HepG2 (cell line): ENCODE measurements at places on chromosomes 6 and 20. TPM values are rescaled to one million over a fixed set of nuclear protein-coding genes. Genes with fewer than 3 reads are reported as not detected.

- H3K27me3 ChIP-seq = no peaks in the 10 kb centered on the region
- peak; percentile 79 for DNase-seq
- no peak overlapping the region for H3K4me3 ChIP-seq
Observed at GRCh38 chr20:38084425-38084951, 50.9 kb downstream of the RPRD1B start.

GRCh38 chr6:2876210-2877056 lies 26.7 kb downstream of the SERPINB9 start:
- H3K36me3 ChIP-seq = no peaks in the 10 kb centered on the region
- peak overlapping the region; percentile 83 for H3K27ac ChIP-seq
- peaks cover 48% of the 10 kb centered on the region for H3K4me1 ChIP-seq
- H3K27me3 ChIP-seq = no peaks in the 10 kb centered on the region
- peak overlapping the region; percentile 79 for H3K4me3 ChIP-seq

DNA sequence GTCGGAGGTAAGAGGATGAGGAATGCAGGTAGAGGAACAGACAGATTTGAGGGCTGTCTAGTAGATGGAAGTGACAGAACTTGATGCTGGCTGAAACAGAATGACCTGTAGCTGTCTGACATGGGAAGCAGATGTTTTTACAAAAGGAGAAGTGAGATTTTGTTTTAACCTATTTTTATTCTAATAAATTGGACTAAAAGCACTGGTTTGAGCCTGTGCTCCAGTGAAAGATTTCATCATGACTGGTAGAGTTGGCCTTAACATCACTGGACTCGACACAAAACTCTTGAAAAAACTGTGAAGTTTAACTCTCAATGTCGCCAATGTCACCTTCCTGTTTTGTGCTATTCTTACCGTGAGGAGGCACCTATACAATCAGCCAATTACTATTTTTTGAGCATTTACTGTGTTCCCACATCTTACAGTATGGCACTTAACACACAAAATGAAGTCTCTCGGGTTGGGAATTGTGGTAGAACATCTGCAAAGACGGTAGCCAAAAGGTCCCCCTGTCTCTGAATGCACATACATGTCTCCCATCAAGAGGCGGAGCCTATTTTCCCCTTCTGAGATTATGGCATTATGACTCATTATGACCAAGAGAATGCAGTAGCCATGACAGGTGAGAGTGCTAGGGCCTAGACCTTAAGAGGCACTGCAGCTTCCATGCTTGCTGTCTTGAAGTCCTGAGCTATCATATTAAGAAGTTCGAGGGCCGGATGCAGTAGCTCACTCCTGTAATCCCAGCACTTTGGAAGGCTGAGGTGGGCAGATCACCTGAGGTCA lies 93.2 kb downstream of the FOXF2 start:
- no peaks in the 10 kb centered on the region; the same call in 1 of the 2 replicates for H3K27me3 ChIP-seq
- H3K4me1 ChIP-seq = no peaks in the 10 kb centered on the region
- H3K27ac ChIP-seq = no peak overlapping the region
- H3K4me3 ChIP-seq = no peak overlapping the region
- no peak for DNase-seq

- H3K36me3 ChIP-seq = peaks cover 35% of the 10 kb centered on the region
- peaks cover 95% of the 10 kb centered on the region for H3K4me1 ChIP-seq
- H3K27me3 ChIP-seq = no peaks in the 10 kb centered on the region
- no peak overlapping the region for H3K4me3 ChIP-seq
Observed at GRCh38 chr20:38932457-38933120, 6.4 kb downstream of the FAM83D start.

DNA sequence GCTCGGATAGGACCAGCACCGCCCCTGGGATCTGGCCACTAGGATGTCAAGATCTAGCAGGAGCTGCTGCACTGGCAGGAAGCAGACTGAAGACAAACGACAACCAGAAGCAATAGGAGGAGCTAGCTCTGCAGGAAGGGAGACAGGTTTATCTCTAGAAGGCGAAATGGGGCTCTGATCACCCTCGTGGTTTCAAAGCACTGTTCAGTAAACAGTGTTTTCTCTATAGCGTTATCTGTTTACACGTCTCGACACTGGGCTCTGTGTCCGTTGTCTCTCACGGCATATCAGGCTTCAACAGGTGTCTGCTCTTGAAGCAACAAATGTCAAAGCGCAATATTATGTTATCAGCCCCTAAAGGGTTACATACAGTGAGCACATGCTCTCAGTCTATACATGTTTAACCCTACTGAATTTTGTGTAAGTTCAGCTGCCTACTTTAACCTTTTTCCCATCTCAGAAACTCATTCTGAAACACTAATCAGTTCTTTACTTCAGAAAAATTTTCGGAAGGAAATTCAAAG lies 23.8 kb downstream of the TMEM14B start:
- no peaks in the 10 kb centered on the region for H3K27me3 ChIP-seq
- DNase-seq = no peak
- H3K36me3 ChIP-seq = peaks cover 5% of the 10 kb centered on the region; the same call in 1 of the 2 replicates
- no peaks in the 10 kb centered on the region for H3K4me1 ChIP-seq
- no peak overlapping the region for H3K27ac ChIP-seq

DNA sequence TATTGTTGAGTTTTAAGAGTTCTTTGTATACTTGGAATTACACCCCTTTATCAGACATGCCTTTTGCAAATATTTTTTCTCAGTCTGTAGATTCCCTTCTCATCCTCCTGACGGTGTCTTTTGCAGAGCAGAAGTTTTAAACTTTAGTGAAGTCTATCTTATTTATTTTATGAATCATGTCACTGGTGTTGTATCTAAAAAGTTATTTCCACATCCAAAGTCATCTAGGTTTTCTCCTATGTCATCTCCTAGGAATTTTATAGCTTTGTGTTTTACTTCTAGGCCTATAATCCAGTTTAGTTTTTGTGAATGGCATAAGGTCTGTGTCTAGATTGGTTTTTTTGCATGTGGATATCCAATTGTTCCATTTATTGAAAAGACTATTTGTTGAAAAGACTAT lies 271.3 kb downstream of the KIF16B start:
- no peaks in the 10 kb centered on the region for H3K36me3 ChIP-seq
- no peak for DNase-seq
- no peak overlapping the region for H3K27ac ChIP-seq
- no peaks in the 10 kb centered on the region for H3K4me1 ChIP-seq
- H3K27me3 ChIP-seq = no peaks in the 10 kb centered on the region

DNA sequence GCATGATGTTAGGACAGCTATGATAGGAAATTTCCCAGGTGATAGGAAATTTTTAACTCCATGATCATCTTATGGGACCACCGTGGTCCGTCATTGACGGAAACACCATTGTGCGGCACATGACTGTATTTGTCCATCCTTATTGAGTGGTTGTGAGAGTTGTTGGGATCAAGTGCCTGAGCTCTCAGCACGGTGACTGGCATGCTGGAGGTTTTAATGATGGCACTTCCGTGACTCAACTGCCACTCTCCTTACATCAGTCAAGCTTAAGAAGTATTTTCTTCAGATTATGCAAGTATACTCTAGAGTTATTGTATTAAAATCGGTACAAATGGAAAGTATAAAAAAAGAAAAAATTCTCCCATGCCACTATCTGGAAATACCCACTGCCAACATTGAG lies 20.7 kb downstream of the PBOV1 start:
- H3K27ac ChIP-seq = no peak overlapping the region
- H3K4me1 ChIP-seq = no peaks in the 10 kb centered on the region
- no peak overlapping the region for H3K4me3 ChIP-seq
- H3K36me3 ChIP-seq = no peaks in the 10 kb centered on the region
- no peaks in the 10 kb centered on the region for H3K27me3 ChIP-seq

- peak overlapping the region; percentile 44 for H3K4me3 ChIP-seq
- H3K36me3 ChIP-seq = peaks cover 50% of the 10 kb centered on the region; the same call in 2 of the 3 replicates
- peak; percentile 82 for DNase-seq
- H3K27me3 ChIP-seq = no peaks in the 10 kb centered on the region
- H3K4me1 ChIP-seq = peaks cover 32% of the 10 kb centered on the region
Observed at GRCh38 chr20:62900052-62900691, 26.1 kb downstream of the DIDO1 start.

- H3K27me3 ChIP-seq = no peaks in the 10 kb centered on the region
- no peaks in the 10 kb centered on the region for H3K36me3 ChIP-seq
- no peak overlapping the region for H3K4me3 ChIP-seq
- no peak for DNase-seq
- no peak overlapping the region for H3K27ac ChIP-seq
- no peaks in the 10 kb centered on the region for H3K4me1 ChIP-seq
Observed at GRCh38 chr6:96990462-96990861, 65.9 kb downstream of the KLHL32 start.

DNA sequence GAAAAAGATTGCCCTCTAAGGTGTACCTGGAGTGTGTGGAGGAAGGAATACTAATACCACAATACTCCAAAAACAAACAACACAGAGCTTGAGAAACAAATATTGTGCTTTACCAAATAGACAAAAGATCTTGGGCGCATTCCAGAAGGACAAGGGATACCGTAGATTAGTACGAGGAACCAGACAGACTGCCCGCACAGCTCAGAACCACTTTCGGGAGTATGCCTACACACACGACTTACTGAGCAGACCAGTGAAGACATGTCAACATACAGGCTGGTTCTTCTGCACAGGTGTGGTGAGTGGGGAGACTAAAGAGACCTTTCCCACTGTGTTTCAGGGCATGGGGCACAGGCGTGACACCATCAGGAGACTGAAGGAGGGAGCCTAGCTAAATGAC lies 15.8 kb upstream of the FOXQ1 start:
- H3K27me3 ChIP-seq = no peaks in the 10 kb centered on the region
- H3K27ac ChIP-seq = no peak overlapping the region
- DNase-seq = no peak
- H3K4me1 ChIP-seq = peaks cover 25% of the 10 kb centered on the region

GRCh38 chr6:160737934-160738333 lies 35.9 kb downstream of the PLG start:
- H3K4me1 ChIP-seq = no peaks in the 10 kb centered on the region
- H3K4me3 ChIP-seq = no peak overlapping the region
- H3K27ac ChIP-seq = no peak overlapping the region
- no peaks in the 10 kb centered on the region for H3K36me3 ChIP-seq

DNA sequence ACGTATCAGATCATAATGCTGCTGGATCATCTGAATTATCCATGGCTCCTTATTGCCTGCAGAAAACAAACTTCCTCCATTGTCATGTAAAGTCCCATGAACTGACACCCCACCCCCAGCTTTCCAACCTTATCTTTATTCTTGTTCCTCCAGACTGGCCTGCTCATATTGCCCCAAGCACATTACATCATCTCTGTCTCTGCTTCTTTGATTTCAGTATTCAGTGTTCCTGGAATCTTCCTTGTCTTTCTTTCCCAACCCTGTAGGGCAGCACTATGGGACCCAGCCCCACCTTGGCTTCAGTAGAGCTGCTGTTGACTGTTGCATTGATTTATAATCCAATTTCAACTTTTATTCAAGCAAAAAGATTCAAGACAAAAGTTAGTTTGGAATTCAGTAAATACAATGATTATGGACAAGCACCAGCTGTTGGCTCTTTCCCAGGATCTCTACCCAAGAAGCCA lies 187.5 kb upstream of the ECI2 start:
- peaks cover 4% of the 10 kb centered on the region; the same call in 1 of the 3 replicates for H3K27me3 ChIP-seq
- no peaks in the 10 kb centered on the region for H3K36me3 ChIP-seq
- no peak overlapping the region for H3K27ac ChIP-seq
- no peak for DNase-seq

DNA sequence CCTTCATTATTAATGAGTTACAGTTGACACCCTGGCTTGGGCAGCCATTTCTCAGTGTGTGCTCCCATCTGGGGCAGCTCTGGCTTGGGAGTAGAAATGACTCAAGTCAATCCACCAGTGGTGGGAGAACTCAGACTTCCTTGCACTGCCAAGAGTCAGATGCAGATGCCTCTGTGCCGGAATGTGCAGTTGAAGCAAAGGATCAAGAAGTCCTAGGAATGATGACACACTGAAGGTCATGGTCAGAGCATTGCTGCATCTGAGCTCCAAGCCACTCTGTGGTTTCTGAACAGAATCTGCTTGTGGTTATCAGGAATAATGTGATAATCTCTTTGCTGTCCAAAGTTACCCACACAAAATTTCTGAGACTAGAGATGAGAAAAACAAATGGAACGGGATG lies 19.5 kb upstream of the PAX1 start:
- H3K27me3 ChIP-seq = peaks cover 5% of the 10 kb centered on the region; the same call in 1 of the 2 replicates
- no peak overlapping the region for H3K27ac ChIP-seq
- no peaks in the 10 kb centered on the region for H3K4me1 ChIP-seq
- H3K4me3 ChIP-seq = no peak overlapping the region

DNA sequence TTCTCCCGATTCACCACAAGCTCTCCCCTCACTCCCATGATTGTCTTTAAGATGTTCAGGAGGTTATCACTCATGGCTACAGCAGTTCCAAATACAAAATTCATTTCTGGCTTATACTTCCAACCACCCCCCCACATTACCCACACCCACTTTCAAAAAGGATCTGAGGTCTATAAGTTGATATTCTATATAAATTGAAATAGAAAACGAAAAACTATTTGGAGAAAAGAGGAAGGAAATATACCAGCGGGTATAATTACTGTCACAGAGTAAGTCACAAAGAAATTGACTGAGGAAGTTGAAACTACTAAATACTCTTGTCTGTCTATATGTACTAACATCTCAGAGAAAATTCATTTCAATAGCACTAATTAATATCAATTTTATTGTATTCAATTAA lies 112.7 kb upstream of the TNFAIP3 start:
- no peak for DNase-seq
- H3K27me3 ChIP-seq = no peaks in the 10 kb centered on the region
- no peak overlapping the region for H3K4me3 ChIP-seq
- H3K27ac ChIP-seq = no peak overlapping the region

- no peaks in the 10 kb centered on the region for H3K4me1 ChIP-seq
- no peaks in the 10 kb centered on the region for H3K36me3 ChIP-seq
- no peaks in the 10 kb centered on the region for H3K27me3 ChIP-seq
- H3K27ac ChIP-seq = no peak overlapping the region
- H3K4me3 ChIP-seq = no peak overlapping the region
Observed at GRCh38 chr20:20251836-20252235, 116.1 kb upstream of the INSM1 start.

DNA sequence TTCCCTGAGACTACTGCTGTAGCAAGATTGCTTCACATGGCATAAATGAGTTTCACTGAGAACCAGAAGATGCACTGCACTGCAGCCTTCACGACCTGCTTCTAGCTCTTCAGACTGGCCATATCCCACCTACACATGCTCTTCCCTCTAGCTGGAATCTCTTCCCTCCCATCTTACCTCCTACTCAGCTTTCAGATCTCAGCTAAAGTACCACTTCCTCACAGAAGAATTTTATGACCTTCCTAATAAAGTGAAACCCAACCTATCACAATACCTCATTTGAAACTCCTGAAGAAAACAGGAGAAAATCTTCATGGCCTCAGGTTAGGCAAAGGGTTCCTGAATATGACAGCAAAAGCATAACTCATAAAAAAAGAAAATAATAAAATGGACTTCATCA lies 99.9 kb downstream of the DTNBP1 start:
- DNase-seq = no peak
- H3K4me3 ChIP-seq = no peak overlapping the region
- H3K4me1 ChIP-seq = peaks cover 12% of the 10 kb centered on the region

GRCh38 chr6:119129968-119130484 lies 51.6 kb upstream of the FAM184A start:
- no peaks in the 10 kb centered on the region for H3K27me3 ChIP-seq
- no peak overlapping the region for H3K4me3 ChIP-seq
- H3K27ac ChIP-seq = peak overlapping the region; percentile 37
- no peaks in the 10 kb centered on the region for H3K36me3 ChIP-seq
- DNase-seq = peak; percentile 90

GRCh38 chr20:56361900-56362299 lies 3.1 kb downstream of the FAM210B start:
- no peaks in the 10 kb centered on the region; the same call in 2 of the 3 replicates for H3K27me3 ChIP-seq
- no peak overlapping the region for H3K27ac ChIP-seq
- no peak overlapping the region for H3K4me3 ChIP-seq
- H3K4me1 ChIP-seq = peaks cover 29% of the 10 kb centered on the region
- H3K36me3 ChIP-seq = peaks cover 18% of the 10 kb centered on the region
- DNase-seq = no peak

Gene F13A1
- not detected in 2 replicates for total RNA-seq

Gene MMP24
- total RNA-seq = 0.28 and 0.35 TPM in 2 replicates

Gene TOX2
- not detected in 2 replicates for total RNA-seq

Gene ZKSCAN3
- total RNA-seq = 7.4 and 8.1 TPM in 2 replicates

Gene DAAM2
- not detected in 2 replicates for total RNA-seq

Gene SLC22A23
- 14.4 and 17.5 TPM in 2 replicates for total RNA-seq

Gene CABLES2
- total RNA-seq = 9.7 and 10.2 TPM in 2 replicates
